T-helper 22 cell (primary cell): ENCODE measurements at places on chromosomes 11 and 22.

DNA sequence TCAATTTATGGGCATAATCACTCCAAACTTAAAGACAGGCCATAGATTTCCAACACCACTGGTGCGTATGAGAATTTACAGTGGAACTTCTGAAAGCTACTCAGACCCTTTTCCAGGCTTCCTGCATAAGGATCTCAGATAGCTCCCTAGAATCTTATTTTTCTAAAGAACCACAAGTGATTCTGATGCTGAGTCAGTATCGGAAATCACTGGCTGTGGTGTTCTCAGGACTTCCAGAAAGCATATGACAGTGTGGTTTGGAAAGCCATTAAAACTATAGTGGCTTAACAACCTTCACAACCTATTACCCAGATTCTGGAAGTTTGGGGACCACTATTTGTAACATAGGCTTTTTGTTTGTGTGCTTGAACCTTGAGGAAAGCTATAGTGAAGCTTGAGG lies 756.0 kb downstream of the DLG2 start:
- no peak for DNase-seq

GRCh38 chr11:36803084-36803483 lies 205.0 kb upstream of the RAG2 start:
- no peak for DNase-seq

- DNase-seq, result no peak
These were observed 107.7 kb upstream of the DDI1 start for GRCh38 chr11:103928802-103929161.

GRCh38 chr11:69879729-69880005 lies 60.5 kb upstream of the FGF3 start:
- no peak for DNase-seq

GRCh38 chr11:12680246-12680939 lies 6.2 kb downstream of the TEAD1 start:
- no peak for DNase-seq

DNA sequence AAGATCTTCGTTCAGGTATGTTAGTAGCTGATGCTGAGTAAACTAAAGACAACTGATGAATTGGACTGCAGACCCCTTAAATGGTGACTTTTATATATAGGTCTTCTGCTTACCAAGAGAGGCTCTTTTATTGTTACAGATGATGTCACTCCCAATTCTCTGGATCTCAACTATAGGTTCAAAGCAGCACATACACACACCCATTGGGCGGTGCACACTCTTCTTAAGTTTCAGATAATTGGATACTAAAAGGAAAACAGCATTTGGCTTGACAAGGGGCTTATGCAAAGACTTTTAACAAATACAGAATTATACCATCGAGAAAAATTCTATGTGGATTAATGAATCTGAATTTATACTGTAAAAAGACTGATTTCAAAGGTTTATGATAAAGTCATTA lies at the start of gene PTH:
TSS of gene PTH (minus strand) at position 69 of the 400 bp plus-strand sequence. CDS start 3,142 bp downstream, outside the sequence.
- no peak for DNase-seq

GRCh38 chr22:37485395-37486223 lies 575 bp downstream of the MFNG start:
- no peak for DNase-seq

- no peak for DNase-seq
These were observed 23.8 kb downstream of the GGTLC2 start for GRCh38 chr22:22667966-22668880.

DNA sequence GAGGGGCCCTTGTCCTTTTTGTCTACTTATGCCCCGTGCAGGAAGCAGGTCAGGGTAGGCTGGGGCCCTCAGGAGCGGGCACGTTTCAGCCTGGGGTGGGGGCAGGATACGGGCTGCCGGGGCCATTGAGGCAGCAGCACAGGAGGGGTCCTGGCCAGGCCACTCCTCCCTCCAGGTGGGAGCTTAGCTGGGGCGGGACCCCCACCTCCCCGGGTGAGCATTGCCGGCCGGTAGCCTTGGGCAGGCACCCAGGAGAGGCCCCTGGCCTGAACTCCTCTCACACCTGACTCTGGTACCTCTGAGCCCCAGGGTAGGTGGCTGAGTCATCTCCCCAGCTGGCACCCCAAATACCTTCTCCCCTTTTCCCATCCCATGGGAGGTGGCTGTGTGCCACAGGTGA lies 5.0 kb upstream of the MUC6 start:
- DNase-seq, result no peak

DNA sequence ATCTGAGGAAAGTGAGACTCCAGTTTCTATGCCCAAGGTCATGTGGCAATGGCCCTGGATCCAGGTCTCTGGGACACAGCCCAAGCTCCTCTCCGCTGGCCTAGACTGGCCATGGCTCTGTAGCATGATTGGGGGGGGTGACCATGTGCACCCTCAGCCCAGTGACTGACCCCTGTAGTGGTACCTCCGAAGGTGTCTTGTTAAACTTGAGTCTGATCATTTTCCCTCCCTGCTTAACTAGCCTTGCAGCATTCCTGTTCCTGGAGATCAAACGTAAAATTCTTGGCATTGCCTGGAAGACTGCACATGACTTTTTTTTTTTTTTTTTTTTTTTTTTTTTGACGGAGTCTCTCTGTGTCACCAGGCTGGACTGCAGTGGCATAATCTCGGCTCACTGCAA lies 1116.0 kb downstream of the TBC1D22A start:
- DNase-seq, result no peak

DNA sequence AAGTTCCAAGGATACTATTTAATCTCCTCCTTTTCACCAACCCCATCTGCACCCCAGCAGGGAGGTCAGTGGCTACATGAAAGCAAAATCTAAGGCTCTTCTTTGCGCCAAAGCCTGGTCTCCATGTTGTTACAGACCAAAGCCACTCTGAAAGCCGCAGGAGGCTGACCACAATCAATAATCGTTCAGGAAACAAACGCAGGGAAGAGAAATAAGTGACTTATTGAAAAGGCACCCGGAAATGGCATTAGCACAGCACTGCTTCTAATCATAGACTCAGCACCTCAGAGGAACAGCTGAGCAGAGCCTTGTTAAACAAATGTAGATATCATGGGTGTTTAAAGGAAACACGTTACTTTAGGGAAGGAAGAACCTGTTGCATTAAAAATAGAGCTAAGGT lies 183.9 kb downstream of the KIRREL3 start:
- DNase-seq, result no peak

- no peak for DNase-seq
These were observed 50.6 kb downstream of the ZBTB16 start for GRCh38 chr11:114110123-114110522.

DNA sequence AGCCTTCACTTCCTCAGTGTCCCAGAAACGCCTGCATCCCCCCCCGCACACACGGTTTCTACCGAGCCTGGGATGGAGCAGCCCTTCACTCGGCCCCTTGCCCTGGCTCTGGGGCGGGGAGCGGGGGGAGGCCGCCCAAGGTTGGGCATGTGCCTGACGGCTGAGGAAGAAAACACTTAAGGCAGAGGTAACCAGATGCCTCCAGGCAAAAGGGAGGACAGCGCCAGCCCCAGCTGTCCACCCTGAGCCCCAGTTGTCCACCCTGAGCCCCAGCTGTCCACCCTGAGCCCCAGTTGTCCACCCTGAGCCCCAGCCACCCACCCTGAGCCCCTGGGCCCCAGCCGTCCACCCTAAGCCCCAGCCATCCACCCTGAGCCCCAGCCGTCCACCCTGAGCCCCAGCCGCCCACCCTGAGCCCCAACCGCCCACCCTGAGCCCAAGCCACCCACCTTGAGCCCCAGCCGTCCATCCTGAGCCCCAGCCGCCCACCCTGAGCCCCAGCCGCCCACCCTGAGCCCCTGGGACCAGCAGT lies 3.8 kb upstream of the TTLL8 start:
- no peak for DNase-seq

DNA sequence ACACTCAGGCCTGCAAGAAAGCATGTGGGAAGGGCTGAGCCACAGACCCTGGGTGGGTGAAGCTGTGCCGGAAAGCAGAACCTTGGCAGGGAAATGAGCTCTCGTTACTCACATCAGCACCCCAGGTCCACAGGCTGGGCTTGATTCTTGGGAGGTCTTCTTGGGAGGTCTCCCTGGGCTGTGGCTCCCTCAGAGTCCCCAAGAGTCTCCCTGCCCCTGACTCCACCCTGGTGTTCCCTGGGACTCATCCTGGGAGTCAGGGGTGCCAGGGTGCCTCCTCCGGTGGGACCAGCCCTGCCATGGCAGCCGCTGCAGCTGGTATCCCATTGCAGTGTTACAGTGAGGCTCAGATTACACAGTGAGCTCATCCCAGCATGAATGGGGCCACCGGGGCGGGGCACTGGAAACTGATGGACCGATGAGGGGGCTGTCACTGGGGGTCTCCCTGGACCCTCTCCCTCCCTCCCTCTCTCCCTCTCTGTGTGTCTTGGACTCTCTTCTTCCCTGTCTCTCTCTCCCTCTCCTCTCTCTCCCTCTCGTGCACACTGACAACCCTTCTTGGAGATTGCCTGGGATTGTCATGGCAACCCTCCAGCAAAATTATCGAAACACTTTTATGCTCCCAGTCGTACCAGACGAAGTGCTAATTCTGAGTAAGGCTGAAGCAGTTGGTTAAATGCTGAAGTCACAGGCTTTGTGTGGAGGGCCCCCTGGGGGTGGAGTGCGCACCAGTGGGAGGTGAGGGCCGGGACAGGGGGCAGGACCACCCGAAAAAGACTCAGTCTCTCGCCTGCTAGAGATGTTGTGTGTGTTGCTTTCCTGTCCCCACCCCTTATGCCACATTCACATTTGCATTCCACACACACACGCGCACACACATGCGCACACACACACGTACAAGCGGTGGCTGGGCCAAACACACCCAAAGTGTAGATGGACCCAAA lies 8.6 kb upstream of the C11orf96 start:
- no peak for DNase-seq

DNA sequence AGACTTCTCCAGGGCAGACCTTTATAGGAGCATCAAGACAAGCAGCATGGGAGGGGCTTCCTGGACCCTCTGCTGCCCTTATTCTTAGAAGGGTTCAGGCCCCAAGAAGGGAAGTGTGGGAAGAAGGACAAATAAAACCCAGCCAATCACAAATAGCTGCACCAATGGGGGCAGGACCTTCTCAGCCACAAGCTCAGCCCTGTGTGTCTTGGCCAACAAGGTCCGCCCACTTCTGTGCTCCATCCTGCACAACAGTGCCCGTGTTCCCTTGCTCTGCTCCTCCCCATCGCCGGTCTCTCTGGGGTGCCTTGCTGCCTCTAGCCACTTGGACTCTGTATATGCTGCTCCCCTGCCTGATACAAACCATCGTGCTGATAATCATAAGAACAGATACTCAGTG lies 86.1 kb downstream of the NAT10 start:
- DNase-seq, result no peak

DNA sequence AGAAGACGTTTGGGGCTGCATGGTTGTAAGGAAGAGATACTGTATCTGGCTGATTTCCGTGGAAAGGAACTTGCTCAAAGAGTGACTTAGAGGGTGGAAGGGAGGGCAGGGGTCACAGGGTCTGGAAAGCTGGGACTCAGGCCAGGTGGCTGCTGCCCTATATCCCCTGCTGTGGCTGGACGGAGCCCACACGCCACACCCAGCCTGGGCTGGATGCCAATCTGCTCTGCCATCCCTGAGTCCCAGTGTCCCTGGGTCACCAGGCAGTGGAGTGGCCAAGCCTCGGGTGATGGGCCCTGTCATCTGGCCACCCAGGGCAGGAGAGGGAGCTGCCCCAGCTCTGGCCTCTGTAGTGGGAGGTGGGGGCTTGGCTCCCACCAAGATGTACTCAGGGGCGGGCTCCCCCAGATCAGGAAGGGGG lies 26.5 kb upstream of the KRTAP5-7 start:
- DNase-seq, result no peak

DNA sequence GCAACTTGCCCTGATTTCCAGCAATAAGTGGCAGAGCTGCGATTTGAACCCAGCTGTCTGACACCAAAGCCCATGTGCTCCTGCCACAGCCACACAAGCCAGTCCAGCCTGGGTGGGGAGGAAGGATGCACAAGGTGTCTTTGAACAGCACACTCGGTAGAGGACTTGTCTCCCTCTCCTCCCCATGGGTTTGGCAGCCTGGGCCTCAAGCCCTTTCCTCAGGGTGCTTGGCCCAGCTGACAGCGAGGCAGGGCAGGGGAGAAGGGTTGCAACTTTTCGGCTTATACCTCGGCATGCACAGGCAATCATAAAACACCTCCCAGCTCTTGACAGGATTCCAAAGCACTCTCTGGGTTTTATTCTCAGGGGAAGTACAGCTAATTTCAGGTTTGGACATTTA lies 19.3 kb downstream of the ASPHD2 start:
- no peak for DNase-seq

GRCh38 chr11:11931461-11932055 lies 76.9 kb downstream of the DKK3 start:
- DNase-seq, result no peak

GRCh38 chr11:77141034-77141433 lies 13.0 kb downstream of the MYO7A start:
- no peak for DNase-seq

DNA sequence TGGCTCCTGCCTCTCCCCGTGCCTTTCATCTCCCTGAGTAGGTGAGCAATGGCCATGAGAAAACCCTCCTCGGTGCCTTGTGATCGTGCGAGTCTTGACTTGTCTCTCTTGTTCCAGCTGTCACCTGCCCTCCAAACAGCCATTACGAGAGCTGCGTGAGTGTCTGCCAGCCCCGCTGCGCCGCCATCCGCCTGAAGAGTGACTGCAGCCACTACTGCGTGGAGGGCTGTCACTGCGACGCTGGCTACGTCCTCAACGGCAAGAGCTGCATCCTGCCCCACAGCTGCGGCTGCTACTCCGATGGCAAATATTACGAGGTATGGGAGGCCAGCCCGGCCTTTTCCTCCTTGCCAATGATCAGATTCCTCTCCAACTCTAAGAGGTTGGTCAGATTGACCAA lies 51.7 kb downstream of the TECTA start:
- no peak for DNase-seq

DNA sequence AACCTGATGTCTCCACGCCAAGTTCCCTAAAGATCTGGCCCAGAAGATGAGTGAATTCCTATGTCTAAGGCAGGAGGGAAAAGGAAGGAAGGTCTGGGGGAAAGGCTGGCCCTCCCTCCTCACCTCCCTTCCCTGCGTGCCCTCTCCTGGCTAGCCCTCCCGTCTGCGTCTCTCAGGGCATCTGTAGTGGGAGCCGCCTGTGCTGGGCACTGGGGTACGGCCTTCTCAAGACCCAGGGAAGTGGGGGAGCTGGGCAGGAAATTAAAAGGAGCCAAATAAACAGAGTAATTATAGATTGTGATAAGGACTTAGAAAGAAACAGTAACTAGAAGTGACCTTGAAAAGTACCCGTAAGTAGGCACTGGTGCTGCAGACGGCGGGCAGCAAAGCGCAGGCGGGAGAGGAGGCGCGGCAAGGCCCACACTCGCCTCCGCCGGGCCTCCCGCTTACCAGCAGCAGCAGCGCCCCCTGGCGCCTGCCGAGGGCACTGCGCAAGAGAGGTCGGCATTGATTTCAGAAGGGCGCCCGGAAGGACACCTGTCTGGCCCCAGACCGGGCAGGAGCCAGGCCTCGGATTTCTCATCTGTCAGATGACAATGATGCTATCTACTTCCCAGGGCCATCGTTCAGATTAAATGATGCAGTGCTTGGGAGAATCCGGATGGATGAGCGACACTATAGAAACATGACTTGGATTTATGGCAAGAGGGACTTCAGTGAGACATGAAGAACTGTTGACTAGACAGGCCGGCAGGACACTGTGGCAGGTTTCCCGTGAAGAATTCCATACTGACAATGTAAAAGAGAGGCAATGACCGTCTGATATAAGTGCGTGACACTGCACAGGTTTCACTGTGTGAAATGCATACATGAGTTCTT lies 7.3 kb downstream of the KCNJ1 start:
- peak; percentile 47 for DNase-seq

- DNase-seq, result no peak
These were observed 39.8 kb downstream of the IL18BP start for GRCh38 chr11:72038491-72038890.
